Gastrocnemius medialis (tissue), 4 donors: ENCODE measurements at places on chromosomes 1 and 21. TPM values are rescaled to one million over a fixed set of nuclear protein-coding genes. Genes with fewer than 3 reads are reported as not detected.

DNA sequence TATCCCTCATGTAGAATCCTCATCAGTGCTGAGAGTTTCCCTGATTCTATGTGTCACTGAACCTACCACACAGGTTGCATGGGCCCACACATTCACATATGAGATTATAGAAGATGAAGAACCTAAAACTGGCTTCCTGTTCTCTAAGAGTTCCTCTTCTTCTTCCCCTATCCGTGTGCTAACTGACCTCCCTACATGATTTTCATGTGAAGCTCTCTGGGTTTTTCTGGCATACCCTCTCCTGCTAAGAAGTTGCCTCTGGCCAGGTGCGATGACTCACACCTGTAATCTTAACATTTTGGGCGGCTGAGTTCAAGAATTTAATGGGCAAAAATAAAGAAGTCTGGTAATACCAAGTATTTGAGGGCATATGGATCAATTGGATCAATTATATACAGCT lies 5.5 kb upstream of the CD244 start:
- no peak for DNase-seq

DNA sequence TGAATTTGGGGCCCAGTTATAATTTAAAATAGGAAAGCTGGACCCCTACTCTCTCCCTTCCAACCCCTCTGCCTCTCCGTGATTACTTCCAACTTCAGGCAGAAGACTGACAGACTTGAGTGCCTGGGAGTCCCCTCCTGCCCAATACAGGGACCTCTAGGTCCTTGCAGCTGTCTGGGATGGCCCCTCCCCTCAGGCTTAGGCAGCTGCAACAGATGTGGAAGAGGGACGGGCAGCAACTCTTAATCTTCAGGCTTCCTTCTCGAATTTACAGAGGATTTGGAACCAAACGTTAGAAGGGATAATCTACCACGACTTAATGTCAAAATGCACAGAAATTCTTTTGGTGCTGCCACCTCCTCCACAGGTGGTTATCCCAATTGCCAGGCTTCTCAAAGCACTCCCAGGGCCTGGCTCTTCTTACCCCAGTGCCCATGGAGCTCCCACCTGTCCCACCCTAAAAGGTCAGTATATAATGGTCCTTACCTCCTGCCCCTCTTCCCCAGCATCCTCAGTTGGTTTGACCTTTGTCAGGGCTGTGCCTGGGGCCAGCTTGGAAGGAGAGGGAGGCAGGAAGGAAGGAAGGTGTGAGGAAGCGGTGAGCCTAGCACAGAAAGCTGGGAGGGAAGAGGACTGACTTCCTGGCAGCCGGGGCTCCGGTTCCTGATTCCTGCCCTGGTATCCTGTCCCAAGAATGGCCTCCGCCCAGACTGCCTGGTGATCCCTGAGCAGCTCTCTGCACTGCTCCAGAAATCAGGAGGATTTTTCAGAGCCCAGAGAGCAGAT lies 2.8 kb downstream of the PEA15 start:
- DNase-seq: no peak

Gene FMO2
- total RNA-seq: 22.5 TPM

GRCh38 chr1:201678264-201679101 lies 139.6 kb downstream of the NAV1 start:
- DNase-seq: no peak

Gene IVL
- total RNA-seq: not detected

DNA sequence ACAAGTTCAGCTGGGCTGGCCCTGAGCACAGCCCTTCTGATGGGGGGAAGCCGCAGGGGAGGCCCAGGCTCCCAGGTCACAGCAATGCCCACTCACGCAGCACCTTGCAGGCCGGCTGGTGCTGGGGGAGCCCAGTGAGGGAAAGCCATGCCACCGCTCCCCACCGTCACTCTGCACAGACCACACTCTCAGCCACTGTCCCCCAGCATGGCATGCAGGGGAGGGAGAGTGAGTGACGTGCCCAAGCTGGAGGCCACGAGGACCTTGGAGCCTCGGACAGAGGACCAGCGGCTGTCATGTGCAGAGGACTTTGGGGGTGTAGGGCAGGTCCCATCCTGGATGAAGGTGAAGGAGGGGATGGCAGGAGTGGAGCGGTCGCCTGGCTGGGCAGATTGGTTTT lies 25.1 kb downstream of the SLC45A1 start:
- DNase-seq: no peak

Gene ZNF436
- 6.9 TPM for total RNA-seq

DNA sequence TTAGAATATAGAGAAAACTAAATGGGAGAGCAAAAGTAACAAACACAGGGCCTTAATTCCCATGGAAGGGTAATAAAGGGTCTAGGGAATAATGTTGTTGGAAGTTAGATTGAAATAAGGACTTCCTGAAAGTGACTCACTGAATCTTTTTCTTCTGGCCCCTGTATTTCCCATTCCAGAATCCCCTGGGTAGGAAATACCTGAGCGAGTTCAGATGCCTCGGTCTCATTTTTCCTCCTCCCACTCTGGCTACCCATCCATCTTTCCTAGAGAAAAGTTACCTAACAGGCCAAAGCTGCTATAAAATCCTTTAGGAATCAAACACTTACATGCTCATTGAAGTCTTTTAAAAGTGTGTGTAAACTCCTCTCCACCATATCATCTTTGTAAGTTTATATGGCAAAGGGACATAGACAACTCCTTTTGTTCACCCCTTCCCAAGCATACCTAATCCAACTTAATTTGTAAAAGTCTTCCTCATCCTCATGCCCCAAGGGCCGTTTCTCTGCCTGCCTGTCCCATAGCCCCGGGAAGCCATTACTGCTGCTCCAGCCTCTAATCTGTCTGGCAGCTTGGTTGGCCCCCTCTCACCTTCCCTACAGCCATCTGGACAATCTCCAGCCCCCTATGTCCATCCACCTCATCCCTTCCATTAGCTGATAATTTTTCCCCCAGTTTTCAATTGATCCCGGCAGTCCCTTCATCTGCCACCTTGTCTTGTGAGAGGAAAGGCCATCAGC lies 3.3 kb upstream of the MEF2D start:
- no peak for DNase-seq

- no peak for DNase-seq
These were observed 241.8 kb upstream of the IRF2BP2 start for GRCh38 chr1:234851450-234852438.

GRCh38 chr1:83829106-83829505 lies 169.8 kb downstream of the TTLL7 start:
- DNase-seq: no peak

Gene F13B
- total RNA-seq: not detected

Gene NDUFV3
- 96.4 TPM for total RNA-seq

Gene UMODL1
- not detected for total RNA-seq

- no peak for DNase-seq
These were observed 95.6 kb downstream of the RERE start for GRCh38 chr1:8721679-8722324.

DNA sequence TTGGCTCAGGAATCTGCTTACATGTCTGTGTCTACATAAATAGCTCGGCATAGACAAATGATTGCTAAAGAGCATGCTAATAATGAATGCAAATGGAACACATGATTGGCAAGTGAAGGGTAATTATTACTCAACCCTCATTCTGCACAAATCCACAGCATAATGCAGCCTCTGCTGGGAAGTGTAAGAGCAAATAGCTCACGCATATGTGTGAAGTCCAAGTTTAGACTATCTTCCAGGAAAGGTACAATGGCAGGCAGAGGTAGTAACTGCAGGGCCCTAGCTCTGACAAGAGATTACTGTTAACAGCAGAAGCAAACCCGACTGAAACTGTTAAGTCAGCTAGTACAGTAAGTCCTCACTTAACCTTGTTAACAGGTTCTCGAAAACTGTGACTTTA lies 7.0 kb upstream of the IL6R start:
- DNase-seq: no peak
